ENCODE measurements at places on chromosomes 16 and 17.

GRCh38 chr16:88016964-88017363, 65.7 kb downstream of the BANP start:
- no peak for DNase-seq

DNA sequence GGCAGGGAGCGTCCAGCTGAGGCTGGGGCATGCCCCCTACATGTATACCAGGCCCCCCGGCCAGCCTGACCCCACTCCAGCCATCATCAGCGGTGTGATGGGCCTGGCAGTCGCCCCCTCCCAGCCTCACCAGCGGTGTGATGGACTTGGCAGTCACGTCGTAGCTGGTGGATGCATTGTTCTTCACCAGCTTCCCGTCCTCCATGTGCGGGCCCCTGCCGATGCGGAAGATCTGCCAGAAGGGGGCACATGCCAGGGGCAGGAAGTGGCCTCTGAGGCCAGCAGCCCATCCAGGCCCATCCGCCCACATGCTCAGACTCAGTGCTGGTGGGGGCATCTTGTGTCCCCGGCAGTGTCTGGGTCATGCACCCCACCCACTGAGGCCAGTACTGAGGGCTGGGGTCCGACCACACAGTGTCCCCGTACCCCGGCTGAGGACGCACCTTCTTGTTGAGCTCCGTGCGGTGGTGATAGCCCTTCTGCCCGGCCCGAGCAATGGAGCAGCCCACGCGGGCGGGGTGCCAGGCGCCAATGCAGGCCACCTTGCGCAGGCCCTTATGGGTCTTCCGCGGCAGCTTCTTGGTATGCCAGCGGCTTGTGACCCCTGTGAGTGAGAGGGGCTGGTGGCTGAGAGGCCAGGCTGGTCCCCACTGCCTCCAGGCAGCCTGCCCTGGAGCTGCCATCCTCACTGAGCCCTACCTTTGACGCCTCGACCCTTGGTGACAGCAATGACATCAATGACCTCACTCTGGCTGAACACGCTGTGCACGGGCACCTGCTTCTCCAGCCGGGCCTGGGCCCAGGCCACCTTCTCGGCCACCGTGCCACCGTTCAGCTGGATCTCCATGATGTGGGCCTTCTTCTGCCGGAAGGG, 3.7 kb upstream of the MSRB1 start:
- DNase-seq = no peak

DNA sequence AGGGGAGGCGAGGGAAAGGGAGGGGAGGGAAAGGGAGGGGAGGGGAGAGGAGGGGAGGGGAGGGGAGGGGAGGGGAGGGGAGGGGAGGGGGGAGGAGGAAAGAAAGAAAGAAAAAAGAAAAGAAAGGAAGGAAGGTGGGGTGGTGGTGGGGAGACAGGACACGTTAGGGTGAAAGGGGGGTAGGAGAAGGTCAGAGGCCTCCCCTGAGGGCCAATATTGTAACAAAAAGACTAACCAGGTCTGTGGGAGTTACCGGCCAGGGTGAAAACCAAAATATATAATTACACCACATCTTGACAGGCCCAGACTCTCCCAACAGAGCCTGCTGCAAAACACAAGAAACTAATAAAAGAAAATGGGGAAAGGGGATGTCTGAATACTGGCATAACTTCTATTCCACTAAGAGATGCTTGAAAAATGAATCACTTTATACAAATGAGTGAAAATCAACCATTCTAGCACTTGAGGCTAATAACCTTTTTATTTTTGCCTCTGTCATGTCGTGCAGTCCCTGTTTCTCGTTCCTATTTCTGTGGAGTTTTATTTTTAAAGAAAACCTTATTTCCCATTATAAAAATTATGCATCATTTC, 10.0 kb downstream of the WDR45B start:
- DNase-seq = no peak

DNA sequence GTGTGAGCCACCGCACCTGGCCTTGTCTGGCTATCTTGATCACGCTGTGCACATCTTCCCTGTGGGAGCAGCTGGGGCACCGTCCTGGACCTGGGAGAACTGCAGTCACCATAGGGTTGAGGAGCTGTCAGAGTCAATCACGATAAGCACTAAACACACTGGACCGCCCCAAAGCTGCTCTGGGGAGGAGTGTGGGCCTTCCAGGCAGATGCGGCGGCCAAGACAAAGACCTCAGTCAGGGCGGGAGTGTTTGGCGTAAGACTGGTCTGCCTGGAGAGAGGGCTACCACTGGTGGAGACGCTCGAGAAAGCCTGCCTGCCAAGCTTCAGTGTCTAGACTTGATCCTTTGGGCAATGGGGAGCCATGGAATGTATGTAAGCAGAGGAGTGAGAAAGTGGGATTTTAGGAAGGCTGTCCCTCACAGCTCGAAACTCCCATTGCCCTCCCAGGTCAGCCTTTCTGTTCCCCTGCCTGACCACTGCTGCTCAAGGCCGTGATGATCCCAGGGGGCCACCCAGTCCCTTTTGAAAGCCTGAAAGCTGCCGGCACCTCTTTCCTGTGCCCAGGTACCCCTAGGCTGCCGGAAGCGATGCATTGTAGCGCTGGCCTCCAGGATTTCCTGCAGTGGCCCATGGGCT, 29.3 kb upstream of the CIBAR2 start:
- DNase-seq = no peak

GRCh38 chr17:52294301-52294700, 135.8 kb upstream of the CA10 start:
- DNase-seq = no peak

- DNase-seq = no peak
Measured at GRCh38 chr17:4537451-4538235, 17.5 kb downstream of the MYBBP1A start.

DNA sequence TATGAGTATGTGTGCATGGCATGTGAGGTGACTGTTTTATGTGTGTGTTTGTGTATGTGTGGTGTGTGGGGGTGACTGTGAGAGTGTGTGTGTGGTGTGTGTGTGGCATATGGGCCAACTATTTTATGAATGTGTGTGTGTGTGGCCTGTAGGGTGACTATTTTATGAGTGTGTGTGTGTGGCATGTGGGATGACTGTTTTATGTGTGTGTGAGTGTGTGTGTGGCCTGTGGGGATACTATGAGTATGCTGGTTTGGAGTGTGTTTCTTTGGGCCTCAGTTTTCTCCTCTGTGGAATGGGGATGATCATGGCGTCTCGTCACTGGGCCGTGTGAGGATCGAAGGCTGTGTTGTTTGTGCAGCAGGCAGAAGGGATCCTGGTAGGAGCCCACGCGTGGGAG, 152.1 kb upstream of the PLCG2 start:
- no peak for DNase-seq

- DNase-seq = no peak
Measured at GRCh38 chr17:6361733-6362132, 73.2 kb downstream of the AIPL1 start.

DNA sequence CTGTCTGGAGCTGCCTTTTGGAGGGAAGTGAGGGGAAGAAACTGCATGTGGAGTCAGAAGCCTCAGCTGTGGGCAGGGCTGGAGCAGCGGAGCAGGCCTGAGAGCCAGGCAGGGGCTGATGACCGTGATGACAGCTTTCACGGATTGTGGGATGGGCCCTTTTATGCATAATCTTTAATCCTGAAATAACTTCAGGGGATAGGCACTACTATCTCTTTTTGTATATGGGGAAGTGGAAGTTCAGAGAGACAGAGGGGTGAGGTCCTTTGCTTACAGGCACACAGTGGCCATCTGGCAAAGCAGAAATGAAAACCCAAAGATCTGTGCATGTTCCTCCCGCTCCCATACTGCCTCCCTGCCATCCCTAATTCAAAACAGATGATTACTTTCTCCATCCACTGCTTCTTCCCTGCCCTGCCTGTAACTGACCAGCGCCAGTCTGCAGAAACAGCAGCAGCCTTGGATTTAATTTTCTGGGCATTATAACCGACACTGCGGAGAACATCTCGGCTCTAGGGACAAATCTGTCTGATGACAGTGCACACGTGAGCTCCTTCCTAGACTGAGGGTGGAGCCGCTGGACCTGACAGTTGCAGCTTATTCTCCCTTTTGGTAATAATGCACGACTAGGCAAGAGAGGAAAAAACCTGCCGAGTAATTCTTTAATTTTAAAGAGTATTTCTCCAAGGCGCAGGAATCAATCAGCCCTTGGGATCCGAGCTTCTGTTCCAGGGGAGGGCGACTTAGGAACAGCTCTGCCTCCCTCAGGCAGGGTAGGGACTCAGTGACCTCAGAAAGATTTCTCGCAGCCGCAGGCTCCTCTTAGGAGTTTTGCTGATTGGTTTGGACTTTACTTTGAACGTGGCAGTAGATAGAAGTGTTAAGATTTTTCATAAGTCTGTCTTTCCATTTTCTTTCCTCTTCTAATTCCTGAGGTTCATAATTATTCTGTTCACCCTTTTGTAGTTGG, 95.4 kb downstream of the UTP18 start:
- no peak for DNase-seq

GRCh38 chr17:83010206-83011200, 68.9 kb upstream of the METRNL start:
- no peak for DNase-seq

DNA sequence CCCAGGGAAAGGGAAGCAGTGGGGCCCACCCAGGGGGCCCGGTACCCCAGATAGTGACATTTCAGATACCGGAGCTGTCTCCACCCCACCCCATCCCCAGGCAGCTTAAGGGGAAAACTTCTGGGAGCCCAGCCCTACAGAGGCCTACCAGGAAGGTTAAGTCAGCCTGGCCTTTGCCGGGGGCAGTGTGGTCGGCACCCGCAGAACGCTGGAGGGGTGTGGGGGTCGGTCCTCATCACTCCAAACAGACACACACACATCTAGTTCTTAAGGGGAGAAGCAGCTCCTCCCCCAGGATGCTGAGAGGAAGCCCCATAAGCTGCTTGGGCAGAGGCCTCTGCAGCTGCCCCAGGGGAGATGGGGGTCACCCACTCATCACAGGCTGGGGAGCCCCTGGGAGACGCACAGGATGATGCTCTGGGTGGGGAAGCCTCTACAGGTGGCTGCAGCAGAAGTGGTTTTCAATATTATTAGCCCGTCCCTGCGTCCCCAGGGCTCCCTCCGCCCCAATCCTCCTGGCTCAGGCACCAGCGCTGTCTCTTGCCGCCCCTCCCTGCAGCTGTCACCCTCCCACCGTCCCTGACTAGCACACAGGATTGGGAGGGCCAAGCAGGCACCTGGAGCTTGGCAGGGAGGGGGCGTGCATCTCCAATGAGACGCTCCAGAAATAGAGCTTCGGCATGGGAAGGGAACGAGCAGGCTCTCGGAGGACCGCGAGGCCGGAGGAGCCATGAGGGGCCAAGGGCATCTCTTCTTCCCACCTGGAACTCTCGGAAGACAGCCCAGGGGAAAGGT, 1.4 kb upstream of the ABR start:
- DNase-seq = no peak

GRCh38 chr16:24538756-24539294, 541 bp upstream of the RBBP6 start:
- DNase-seq = peak; percentile 79

- DNase-seq = no peak
Measured at GRCh38 chr17:36880268-36880905, 56.9 kb upstream of the LHX1 start.

DNA sequence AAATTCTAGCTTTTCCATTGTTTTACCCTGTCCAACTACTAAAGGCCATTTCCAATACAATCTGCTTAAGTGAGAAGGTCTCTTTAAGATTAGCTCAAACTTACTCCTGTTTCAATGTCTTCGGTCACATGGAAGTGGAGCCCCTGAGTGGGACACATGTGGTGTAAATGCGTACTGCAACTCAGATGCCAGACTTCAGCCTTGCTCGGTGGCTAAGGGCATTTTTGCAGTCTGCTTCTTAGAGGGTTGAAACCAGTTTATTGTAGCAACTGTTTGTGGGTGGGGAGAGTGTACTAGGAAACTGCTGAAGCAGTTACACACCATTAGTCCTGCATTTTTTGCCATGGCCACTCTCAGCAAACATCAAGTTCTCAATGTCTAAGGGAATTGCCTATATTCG, 140.6 kb downstream of the PARN start:
- DNase-seq = peak; percentile 57

DNA sequence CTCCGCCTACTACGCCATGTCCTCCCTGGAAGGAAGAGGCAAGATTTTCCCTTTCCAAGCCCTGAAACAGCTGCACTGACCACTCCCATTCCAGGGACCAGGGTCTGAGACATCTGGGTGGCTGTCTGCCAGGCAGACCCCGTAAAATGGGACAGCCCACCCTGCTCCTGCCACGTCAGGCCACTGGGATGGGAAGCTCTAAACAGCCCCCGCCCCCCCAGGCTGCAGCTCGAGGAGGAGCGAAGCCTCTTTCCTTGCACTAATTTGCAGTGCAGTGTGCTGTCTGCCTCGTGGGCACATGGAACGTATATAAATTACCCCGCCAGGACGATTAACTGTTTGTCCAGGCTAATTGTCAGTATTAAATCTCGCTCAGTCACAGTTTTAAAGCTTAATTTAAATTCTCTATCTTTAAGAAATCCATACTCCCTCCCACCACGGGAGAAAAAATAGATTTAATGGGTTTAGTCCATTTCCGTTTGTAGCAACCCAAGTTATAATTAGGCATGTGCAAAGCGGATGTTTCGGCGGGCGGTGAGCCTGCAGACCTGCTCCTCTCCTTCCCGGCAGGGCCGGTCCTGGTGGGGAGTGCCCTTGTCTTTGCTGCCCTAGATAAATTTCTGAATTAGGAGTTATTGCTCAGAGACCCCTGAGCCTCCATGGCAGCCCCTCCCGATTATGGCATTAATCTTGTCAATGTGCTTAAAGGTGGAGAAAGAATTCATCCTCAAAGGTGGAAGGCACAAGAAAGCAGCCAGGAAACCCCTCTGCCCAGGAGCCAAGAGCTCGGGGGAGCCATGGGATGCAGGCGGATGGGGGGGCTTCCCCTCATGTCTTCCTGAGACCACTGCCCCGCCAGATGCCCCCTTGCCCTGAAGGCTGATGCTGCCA, 268.0 kb upstream of the TNRC6C start:
- no peak for DNase-seq

GRCh38 chr17:36591434-36592315, at the start of gene DHRS11:
TSS of gene DHRS11 (plus strand) at chr17:36591879. CDS start at chr17:36592010, 131 bp downstream.
- DNase-seq = peak; percentile 31

DNA sequence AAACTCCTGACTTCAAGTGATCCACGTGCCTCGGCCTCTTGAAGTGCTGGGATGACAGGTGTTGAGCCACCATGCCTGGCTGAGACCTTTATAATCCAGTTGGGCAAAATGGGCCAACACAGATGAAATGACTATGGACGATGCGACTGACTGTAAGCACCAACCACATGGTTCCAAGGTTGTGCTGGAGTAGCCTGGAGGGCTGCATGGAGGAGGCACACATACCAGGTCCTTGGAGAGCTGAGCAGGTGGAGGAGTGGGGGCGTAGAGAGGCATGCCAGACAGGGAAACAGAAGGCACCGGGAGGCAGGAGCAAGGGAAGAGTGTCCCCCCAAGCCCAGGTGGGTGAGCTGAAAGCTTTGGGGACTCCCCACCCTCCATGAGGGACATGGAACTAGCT, 85.2 kb downstream of the ABR start:
- DNase-seq = no peak

DNA sequence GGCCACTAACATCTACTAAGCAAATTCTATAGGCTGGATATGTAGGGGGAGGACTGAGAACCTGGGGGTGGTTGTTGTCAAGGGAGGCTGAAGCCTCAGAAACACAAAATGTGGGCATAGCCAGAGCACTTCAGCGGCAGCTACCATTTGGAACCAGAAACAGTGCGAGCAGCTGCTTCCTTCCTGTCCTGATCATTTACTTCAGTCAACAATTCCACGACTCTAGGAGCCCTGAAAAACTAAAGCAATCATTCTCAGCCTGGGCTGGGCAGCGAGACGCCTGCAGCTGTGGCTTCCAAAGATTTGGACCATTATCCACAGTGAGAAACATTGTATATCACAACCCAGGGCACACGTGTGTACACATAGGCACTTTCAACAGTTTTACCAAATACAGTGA, 93.9 kb upstream of the WSCD1 start:
- DNase-seq = no peak
